ENCODE measurements at places on chromosomes 2 and 18. TPM values are rescaled to one million over a fixed set of nuclear protein-coding genes. Genes with fewer than 3 reads are reported as not detected.

The C2orf92 gene
- total RNA-seq: 2.9 TPM

- DNase-seq: no peak
- no peak overlapping the region for H3K27ac ChIP-seq
- no peaks in the 10 kb centered on the region for H3K36me3 ChIP-seq
- no peaks in the 10 kb centered on the region for H3K27me3 ChIP-seq
Measured at GRCh38 chr2:47186351-47186750, 31.2 kb upstream of the STPG4 start.

The RNF152 gene
- 7.9 TPM for total RNA-seq

The ZNF521 gene
- total RNA-seq: 10.4 TPM

- no peak overlapping the region for H3K27ac ChIP-seq
- H3K4me3 ChIP-seq: no peak overlapping the region
- peaks cover 3% of the 10 kb centered on the region for H3K36me3 ChIP-seq
- DNase-seq: no peak
- H3K4me1 ChIP-seq: no peaks in the 10 kb centered on the region
Measured at GRCh38 chr18:70578480-70578879, 289.6 kb downstream of the SOCS6 start.

The CYP26B1 gene
- 0.31 TPM for total RNA-seq

DNA sequence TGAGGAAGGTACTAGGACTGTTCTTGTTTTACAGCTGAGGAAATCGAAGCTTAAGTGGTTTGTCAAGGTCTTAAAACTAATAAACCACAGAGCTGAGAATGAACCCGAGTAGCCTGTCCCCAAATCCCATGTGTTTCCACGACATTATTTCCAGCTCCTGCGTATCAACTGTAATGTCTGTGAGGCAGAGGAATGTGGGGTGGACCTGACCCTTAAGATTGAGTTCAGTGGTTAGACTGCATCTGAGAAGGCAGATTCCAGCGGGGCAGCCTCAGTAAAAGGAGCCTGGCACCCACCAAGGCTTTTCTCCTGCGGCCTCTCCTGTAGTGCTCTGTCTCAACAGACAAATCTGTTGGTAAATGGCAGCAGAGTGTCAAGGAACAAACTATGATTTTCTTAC is 81.9 kb upstream of the TMEM178A start:
- H3K27me3 ChIP-seq: no peaks in the 10 kb centered on the region
- peaks cover 5% of the 10 kb centered on the region for H3K36me3 ChIP-seq
- DNase-seq: no peak

The SERPINB11 gene
- total RNA-seq: not detected

DNA sequence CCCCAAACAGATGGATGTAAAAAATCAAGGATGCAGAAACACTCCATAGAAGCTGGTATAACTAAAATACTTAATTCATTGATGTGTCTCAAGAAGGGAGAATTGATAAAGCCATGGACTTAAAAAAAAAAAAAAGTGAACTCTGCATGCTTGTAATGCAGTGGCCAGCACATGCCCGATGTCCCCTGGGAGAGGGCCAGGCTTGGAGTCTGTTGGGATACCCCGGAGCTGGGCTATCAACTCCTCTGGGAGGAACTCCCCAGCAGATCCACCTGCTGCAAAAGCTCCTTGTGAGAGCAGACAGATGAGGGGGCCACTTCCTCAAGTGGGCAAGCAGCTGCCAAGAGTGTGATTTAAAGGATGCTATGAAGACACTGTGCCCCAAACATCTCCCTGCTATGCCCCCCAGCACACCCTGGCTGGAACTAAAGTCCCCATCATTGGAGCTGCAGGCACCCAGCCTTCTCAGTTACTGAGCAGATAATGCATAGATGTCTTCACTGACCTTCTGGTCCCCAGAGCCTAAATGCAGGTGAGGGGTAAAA is 311.5 kb upstream of the ID2 start:
- H3K4me3 ChIP-seq: no peak overlapping the region
- no peaks in the 10 kb centered on the region for H3K36me3 ChIP-seq
- H3K27ac ChIP-seq: no peak overlapping the region
- DNase-seq: no peak
- H3K27me3 ChIP-seq: no peaks in the 10 kb centered on the region
- H3K4me1 ChIP-seq: no peaks in the 10 kb centered on the region

- H3K27ac ChIP-seq: no peak overlapping the region
- no peak for DNase-seq
- H3K4me1 ChIP-seq: 0 out of 2 replicates have a peak, but pooled peaks cover 3% of the 10 kb centered on the region
Measured at GRCh38 chr2:226080334-226080733, 680.8 kb downstream of the NYAP2 start.

The KLHL41 gene
- not detected for total RNA-seq

The ATP6V1B1 gene
- not detected for total RNA-seq

DNA sequence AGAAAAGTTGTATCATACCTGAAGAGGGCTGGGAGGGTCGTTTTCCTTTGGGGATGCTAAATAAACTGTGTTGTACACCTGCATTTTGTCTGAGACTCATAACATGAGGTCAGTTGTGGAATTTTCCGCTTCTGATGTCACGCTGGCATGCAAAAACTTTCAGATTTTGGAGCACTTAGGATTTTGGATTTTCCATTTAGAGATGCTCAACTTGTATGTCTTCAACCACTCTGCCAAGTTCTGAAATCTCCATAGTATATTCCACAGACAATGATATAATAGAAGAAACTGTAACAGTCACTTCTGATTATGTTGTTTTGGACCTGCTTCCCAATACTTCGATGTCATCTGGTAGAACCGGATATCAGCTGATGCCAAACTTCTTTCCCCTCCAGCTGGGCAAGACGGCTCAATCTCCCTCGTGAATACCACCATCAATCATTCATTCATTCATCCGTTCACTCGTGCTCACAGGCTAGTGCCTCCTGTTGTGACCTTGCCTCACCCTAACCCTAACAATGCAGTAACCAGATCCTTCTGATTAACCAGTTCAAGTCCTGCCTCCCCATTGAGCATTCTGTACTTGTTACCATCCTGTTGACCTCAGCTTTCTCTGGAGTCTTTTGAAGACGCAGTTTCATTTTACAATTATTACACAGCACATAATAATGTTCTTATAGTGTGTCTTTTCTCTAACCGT is 5.3 kb upstream of the PLEKHH2 start:
- no peaks in the 10 kb centered on the region for H3K27me3 ChIP-seq
- H3K36me3 ChIP-seq: no peaks in the 10 kb centered on the region
- 0 out of 2 replicates have a peak, but pooled peaks cover 6% of the 10 kb centered on the region for H3K4me1 ChIP-seq
- DNase-seq: no peak
- no peak overlapping the region for H3K27ac ChIP-seq

GRCh38 chr18:55252901-55253300 is 293.6 kb upstream of the CCDC68 start:
- no peak overlapping the region for H3K4me3 ChIP-seq
- peaks cover 19% of the 10 kb centered on the region for H3K4me1 ChIP-seq
- no peak overlapping the region for H3K27ac ChIP-seq

DNA sequence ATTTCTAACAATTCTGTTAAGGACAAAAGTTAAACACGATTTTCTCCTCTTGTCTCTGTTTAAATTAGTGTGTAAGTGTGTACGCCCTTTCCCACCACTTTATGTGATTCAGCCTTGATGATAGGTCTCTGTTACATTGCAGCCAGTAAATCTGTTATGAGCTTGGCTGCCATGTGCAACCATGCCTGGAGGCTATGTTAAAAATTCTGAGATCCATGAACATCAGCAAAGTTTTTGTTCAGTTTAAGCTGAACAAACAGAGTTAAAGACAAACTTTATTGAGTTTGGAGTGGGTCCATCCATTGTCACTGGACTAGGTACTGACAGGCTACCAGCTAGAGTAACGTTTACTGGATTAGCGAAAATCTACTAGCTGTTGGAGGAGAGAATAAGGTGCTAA is 110.4 kb downstream of the NCKAP5 start:
- no peak overlapping the region for H3K27ac ChIP-seq
- H3K4me3 ChIP-seq: no peak overlapping the region
- no peaks in the 10 kb centered on the region for H3K36me3 ChIP-seq
- no peak for DNase-seq
- H3K4me1 ChIP-seq: no peaks in the 10 kb centered on the region
- no peaks in the 10 kb centered on the region for H3K27me3 ChIP-seq

- no peak overlapping the region for H3K4me3 ChIP-seq
- no peaks in the 10 kb centered on the region for H3K36me3 ChIP-seq
- H3K27me3 ChIP-seq: no peaks in the 10 kb centered on the region
- DNase-seq: peak; percentile 76
- H3K4me1 ChIP-seq: peaks cover 14% of the 10 kb centered on the region
- H3K27ac ChIP-seq: no peak overlapping the region
Measured at GRCh38 chr2:200703127-200703925, 108.4 kb upstream of the BZW1 start.

- no peaks in the 10 kb centered on the region for H3K36me3 ChIP-seq
- H3K4me3 ChIP-seq: no peak within 1 kb of the TSS
- no peak within 1 kb of the TSS for H3K27ac ChIP-seq
- H3K4me1 ChIP-seq: no peaks in the 10 kb centered on the region
- DNase-seq: no peak
Measured at GRCh38 chr2:188974164-188974563, at the start of gene COL3A1. Gene COL3A1, plus strand, starts transcription at chr2:188974373. Its CDS starts 117 bp downstream, at chr2:188974490.

- H3K27ac ChIP-seq: no peak overlapping the region
- H3K36me3 ChIP-seq: no peaks in the 10 kb centered on the region
- no peak overlapping the region for H3K4me3 ChIP-seq
Measured at GRCh38 chr2:108323619-108324018, 34.9 kb downstream of the SULT1C2 start.

GRCh38 chr18:12057419-12058039 is 36.1 kb upstream of the ANKRD62 start:
- no peak overlapping the region for H3K4me3 ChIP-seq
- no peaks in the 10 kb centered on the region for H3K4me1 ChIP-seq
- H3K36me3 ChIP-seq: no peaks in the 10 kb centered on the region
- no peak overlapping the region for H3K27ac ChIP-seq

The FAP gene
- total RNA-seq: not detected
